ENCODE measurements at places on chromosomes 12 and 14.

DNA sequence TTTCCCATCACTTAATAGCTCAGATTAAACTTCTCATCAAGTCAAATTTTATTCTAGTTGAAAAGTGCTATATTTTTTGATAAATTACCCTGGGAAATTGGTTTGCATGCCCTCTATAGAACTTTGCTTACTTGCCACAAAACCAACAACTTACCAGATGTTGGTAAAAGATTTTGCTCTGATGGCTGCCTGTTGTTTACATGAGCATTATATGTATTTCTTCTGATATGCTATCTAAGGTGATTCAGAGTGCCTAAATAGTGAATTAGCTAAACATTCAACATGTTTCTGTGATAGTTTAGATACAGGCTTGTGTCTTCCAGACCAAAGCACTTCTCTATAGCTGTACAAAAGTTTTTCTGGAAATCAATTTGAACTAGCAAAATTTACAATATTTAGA lies 51.0 kb downstream of the PPM1A start:
- no peak for DNase-seq

DNA sequence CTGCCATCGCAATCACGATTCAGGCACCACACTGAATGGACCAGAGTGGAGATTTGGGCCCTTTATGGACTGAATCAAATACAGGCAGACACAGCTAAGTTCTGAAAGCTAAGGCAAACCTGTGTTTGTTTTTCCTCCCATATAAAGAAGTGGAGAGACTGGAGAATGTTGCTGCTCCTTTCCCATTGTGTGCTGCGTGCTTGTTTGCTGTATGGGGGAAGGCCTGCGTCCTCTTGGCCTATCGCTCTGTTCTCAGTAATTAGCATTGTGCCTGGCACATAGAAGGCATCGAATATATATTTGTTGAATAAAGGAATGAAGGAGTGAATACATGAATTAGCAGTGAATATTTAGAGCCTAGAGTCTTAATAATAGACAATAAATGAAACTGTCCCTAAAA lies 12.4 kb downstream of the ST8SIA1 start:
- DNase-seq, result no peak

GRCh38 chr12:1347294-1347693 lies 247.1 kb downstream of the FBXL14 start:
- DNase-seq, result no peak

DNA sequence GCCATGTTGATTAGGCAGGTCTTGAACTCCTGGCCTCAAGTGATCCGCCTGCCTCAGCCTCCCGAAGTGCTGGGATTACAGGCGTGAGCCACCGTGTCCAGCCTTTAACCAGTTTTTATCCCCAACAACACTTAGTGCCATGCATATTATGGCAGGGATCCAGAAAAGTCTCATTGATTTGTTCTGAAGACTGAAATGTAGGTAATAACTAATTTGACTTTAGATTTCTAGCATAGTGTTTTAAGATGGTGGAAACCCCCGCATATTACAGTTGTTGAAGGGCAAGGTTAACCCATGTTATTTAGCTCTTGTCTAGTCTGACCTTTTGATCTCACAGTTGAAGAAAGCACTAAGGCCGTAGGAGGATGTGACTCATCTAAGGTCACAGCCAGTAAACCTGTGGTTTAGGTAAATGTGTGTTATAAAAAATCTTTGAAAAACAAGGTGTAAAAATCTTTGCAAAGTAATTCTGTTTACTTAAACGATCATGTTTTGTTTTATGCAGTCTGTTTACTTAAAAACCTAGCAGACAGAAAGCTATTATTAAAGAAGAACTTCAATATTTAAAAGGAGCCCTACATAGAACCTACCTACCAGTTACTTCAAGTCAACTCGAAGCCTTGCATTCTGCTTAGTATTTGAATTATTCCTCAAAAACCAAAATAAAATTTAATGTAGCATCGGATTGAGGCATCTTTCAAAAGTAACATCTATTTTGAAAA lies 24.8 kb downstream of the BICDL1 start:
- no peak for DNase-seq

GRCh38 chr14:68814539-68815297 lies 21.9 kb upstream of the ZFP36L1 start:
- peak; percentile 74 for DNase-seq

- DNase-seq, result peak; percentile 52
Measured at GRCh38 chr14:86935241-86935885, 1057.6 kb downstream of the GALC start.

- no peak for DNase-seq
Measured at GRCh38 chr14:34251662-34252061, 210.4 kb downstream of the SPTSSA start.

DNA sequence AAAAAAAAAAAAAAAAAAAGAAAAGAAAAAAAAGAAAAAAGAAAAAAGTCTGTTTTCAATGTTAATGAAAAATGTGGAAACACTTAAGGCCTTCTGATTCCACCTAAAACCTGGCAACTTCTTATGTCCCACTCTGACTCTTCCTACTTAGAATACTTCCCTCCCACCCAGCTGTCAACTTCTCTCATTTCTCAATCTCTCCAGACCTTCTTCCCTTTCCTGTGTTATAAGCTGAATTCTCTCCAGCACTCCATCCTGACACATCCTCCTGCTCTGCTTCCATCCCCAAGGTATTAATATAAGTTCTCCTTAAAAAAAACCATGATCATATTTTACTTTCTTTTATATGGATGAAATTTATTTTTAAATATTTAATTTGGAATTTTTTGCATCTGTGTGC lies 20.3 kb upstream of the TMTC1 start:
- no peak for DNase-seq

Measured in fibroblast of skin of back (primary cell).